ENCODE measurements at places on chromosomes 1 and 21. TPM values are rescaled to one million over a fixed set of nuclear protein-coding genes. Genes with fewer than 3 reads are reported as not detected.

Gene CRYZ
- total RNA-seq = 104 TPM

Gene HSPA6
- 3.1 TPM for total RNA-seq

DNA sequence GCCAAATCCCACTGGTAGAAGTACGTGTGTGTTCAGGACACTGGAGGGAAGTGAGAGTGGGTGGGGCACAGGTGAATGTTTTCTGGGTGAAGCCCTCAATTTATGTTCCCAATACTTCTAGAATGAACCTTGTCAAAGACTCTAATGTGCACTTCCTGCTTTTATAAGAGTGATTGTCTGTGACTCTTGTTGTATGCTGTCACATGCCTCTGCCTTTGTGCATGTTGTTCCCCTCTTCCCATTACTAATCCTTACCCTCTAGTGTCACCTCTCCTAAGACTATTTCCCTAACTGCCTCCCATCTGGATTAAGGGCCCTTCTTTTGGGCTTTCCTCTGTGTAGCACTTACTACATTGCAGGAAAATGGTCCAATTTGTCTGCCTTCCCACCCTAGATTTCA lies 2.5 kb upstream of the LINGO4 start:
- peaks cover 1% of the 10 kb centered on the region for H3K36me3 ChIP-seq
- no peak overlapping the region for H3K4me3 ChIP-seq
- no peak for DNase-seq
- no peak overlapping the region for H3K27ac ChIP-seq

Gene KIF14
- total RNA-seq = 0.17 TPM

Gene ATP6V1G3
- total RNA-seq = not detected

DNA sequence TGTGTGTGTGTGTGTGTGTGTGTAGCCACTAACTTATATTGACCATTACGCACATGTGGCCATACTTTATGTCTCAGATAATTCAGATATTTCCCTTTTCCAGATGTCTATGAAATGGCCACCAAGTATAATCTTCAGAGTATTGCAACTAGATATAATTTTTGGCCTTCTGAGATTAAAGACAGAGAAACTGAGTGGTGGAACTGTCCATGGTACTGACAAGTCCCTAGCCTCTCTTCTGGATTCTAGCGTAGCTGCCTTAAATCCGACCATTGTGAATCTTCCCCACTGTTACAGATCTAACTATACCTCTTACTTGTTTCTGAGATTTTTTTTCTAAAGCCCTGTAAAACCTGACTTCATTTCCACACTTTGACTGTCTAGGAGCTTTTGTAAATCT lies 100.0 kb upstream of the SERTAD4 start:
- H3K4me1 ChIP-seq = no peaks in the 10 kb centered on the region
- H3K27me3 ChIP-seq = no peaks in the 10 kb centered on the region
- no peak for DNase-seq
- no peaks in the 10 kb centered on the region for H3K36me3 ChIP-seq

- H3K4me1 ChIP-seq = no peaks in the 10 kb centered on the region
- H3K27ac ChIP-seq = no peak overlapping the region
- H3K27me3 ChIP-seq = no peaks in the 10 kb centered on the region
- no peak overlapping the region for H3K4me3 ChIP-seq
- no peak for DNase-seq
Measured at GRCh38 chr1:41427122-41427913, 57.2 kb downstream of the EDN2 start.

DNA sequence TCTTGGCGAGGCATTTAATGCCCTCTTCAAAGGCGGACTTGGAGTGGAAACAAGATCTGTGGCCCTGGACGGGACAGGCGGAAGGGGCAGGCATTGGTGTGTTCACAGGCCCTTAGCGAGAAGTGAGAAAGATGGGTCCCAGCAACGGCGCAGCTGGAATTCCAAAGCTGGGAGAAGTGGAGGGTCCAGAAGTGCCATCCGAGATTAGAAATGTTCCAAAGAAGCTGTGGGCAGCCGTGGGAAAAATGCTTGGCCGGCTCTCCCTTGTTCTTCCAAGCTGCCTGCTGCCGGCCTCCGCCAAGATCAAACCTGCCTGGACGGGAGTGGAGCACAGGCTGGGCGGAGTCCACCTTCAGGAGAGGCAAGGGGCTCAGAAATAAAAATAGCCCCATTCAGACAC lies 69.4 kb upstream of the ACTRT2 start:
- no peak overlapping the region for H3K27ac ChIP-seq
- no peaks in the 10 kb centered on the region for H3K4me1 ChIP-seq
- H3K36me3 ChIP-seq = no peaks in the 10 kb centered on the region
- no peaks in the 10 kb centered on the region for H3K27me3 ChIP-seq
- H3K4me3 ChIP-seq = no peak overlapping the region
- DNase-seq = no peak

DNA sequence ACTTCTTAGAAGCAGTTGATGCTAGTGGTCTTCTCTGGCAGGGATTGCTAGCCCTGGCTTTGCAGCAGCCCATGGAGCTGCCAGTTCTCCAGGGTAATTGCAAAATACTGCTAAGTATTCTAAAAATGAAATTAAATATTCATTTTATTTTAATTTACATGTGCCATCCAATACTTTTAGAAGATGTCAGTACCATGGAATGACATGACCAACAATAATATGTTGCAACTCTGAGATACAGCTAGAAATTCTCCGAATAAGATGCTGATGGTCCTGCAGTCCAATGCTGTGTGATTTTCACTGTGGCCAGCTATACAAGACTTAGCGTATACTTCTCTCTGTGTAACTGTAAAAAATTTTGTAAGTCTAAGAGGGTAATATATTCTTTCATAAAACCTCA lies 20.0 kb upstream of the WARS2 start:
- no peak overlapping the region for H3K4me3 ChIP-seq
- H3K36me3 ChIP-seq = peaks cover 11% of the 10 kb centered on the region
- DNase-seq = no peak
- no peak overlapping the region for H3K27ac ChIP-seq
- H3K27me3 ChIP-seq = no peaks in the 10 kb centered on the region
- no peaks in the 10 kb centered on the region for H3K4me1 ChIP-seq
